Stimulated activated naive CD4-positive, alpha-beta T cell treated with Interleukin-2 at 50 U/mL for 16 hours (primary cell): ENCODE measurements at places on chromosomes 1 and 21.

- DNase-seq, result no peak
These were observed 547.9 kb upstream of the TMPRSS15 start for GRCh38 chr21:18951271-18952038.

DNA sequence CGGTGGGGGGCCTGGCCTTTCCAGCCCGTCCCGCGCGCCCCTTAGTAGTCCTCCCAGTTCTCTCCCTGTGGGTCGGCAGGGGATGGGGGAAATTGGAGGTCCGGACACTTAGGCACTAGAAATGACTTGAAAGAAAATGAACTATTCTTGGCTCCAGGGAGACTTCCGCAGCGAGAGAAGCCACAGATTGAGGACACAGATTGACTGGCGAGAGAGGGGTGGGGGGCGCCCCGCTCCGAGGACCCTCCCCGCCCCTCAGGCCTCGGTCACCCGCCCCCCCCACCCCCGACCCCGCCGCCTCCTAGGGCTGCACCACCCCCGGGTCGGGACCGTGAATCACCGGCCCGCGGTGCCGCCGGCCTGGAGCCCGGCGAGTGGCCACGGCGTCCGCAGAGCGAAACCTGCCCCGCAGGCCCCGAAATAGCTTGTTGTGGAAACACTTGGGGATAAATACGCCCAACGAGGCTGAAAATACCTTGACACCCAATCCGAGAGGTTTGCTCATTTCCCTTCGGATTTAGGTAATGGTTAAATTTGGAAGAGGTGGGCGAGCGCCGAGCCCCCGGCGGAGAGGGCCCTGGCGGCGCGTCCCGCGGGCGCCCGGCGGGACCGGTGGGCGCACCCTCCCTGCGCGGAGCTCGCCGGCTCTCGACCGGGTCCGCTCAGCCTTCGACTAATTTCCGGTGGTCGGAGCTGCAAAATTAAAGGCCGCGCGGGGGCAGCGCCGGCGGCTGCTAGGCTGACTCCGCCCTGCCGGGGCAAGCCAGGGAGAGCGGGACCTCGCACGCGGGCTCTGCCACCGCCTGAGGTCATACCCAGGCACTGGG lies at the start of gene GFI1:
Gene GFI1, minus strand, starts transcription at position 675 of the 827 bp plus-strand sequence. CDS start 3,438 bp downstream, outside the sequence.
- DNase-seq, result peak; percentile 74

GRCh38 chr21:34807146-34807880 lies 138.5 kb downstream of the CLIC6 start:
- DNase-seq, result peak; percentile 56

DNA sequence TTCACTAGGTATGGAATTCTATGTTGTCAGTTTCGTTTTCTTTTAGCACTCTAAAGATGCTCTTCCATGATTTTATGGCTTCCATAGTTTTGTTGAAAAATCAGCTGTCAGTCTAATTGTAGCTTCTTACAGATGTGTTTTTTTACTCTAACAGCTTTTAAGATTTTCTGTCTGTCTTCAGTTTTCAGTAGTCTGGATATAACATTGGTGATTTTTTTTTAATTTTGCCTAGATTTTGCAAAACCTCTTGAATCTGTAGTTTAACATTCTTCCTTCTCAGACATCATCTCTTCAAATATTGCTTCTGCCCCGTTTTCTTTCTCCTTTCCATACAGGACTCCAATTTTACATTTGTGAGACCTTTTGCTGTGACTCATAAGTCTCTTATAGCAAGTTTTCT lies 17.9 kb upstream of the DYRK1A start:
- no peak for DNase-seq

- no peak for DNase-seq
These were observed 19.0 kb downstream of the ESPN start for GRCh38 chr1:6443339-6444115.
